ENCODE measurements at places on chromosomes 13 and 19.

DNA sequence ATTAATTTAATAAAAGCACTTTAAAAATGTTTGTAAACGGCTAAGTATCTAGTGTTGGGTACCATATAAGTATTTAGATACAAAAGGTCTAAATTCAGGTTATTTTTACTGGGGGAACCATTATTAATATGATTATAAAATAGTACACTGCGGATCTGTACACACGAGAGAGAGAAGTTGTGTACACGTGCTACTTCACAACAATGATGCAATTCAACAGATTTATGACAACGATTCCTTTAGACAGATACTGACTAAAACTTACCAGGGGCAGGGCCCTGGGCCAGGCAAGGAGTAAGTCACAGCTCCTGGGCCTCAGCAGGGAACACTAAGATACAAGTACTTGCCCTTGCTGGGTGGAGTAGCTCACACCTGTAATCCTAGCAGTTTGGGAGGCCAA, 29.1 kb upstream of the TPTE2 start:
- DNase-seq, result no peak

DNA sequence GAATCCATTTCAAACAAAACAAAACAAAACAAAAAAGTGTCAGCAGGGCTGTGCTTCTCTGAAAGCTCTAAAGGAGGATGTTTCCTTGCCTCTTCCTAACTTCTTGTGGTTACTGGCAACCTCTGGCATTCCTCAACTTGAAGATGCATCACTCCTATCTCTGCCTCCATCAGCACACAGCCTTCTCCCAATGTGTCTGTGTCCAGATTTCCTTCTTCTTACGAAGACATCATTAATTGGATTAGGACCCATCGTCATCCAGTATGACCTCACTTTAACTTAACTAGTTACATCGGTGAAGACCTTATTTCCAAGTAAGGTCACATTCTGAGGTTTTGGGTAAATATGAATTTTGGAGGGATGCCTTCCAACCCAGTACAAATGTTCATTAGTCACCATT, 33.8 kb upstream of the GTF2F2 start:
- DNase-seq, result peak; percentile 57

DNA sequence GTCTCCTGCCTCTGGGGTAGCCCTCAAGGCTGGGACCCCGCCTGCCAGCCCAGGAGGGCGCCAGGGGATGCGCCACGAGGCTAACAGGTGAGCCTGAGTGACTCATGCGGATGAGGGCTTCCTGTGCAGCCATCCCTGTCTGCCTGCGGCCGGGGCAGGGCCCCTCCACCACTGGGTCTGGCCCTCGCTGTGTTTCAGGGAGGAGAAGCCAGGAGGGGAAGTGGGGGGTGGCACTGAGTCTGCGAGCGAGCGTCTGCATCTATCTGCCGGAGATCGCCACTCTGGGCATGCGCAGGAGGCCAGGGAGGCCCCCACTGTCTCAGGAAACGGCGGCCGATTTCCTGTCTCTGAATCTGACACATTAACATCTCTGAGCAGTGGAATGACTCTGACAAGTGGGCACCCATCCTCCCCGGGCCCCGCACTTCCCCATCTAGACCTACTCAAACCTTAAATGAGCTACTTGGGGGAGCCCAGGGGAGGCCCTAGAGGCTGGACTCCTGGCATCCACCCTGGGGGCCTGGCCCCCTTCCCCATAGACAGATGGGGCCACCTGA, 19.7 kb downstream of the RFX1 start:
- DNase-seq, result no peak

- DNase-seq, result no peak
Observed at GRCh38 chr13:24103782-24104372, 56.6 kb upstream of the SPATA13 start.

DNA sequence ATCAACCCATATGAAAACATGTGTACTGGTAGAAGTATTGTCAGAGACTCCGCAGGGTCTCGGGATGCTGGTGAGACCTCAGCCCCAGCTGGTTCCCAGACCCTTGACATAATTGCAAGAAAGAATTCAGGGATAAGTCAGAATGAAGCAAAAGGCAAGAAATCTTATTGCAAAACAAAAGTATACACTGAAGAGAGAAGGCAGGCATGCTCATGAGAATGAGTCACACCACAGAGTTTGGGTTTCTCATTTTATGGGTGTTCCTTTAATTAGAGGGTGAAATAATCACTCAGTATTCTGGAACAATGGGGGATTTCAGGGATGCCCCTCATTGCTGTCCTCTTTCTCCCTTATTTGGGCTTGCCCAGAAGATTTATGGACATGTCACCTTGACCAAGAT, 1423.8 kb upstream of the MIR17HG start:
- DNase-seq, result peak; percentile 6

DNA sequence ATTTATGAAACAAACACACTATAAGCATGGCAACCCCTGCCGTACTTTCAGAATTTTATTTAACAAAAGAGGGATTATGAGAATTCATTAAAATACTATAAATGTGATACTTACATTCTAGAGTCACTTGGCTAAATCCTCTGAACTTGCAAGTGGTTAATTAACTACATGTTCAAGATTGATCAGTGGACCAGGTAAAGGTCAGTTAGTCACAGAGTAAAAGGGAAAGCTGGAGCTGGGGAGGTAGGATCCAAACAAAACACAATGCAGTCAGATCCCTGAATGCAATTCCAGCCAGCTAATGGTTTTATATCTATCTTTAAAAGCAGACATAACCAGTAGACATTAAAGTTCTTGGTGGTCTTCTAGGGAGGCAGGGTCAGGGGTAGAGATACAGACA, 270.5 kb downstream of the DIAPH3 start:
- DNase-seq, result no peak

- DNase-seq, result no peak
Observed at GRCh38 chr13:112615391-112615790, 27.4 kb upstream of the TUBGCP3 start.

DNA sequence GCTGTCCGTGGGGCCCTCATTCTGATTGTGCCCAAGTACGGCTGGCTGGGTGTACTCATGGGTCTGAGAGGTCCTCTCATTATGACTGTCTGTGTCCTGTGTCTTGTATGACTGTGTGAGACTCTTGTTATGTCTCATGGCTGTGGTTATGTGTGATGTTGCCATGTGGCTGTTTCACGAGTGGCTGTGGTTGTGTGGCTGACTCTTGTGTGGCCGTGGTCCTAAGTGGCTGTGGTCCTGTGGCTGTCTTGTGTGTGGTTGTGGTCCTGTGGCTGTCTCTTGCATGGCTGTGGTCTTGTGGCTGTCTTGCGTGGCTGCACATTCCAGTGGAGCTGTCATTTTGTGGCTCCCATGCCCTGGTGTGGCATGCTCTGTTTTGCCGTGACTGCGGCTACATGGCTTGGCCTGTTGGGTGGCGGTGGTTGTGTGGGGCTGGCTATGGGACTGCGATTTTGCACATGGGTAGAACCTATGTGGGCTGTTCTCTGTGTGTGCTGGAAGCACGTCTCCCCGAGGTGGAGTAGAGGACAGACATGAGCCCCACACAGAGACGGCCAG, 2.5 kb downstream of the LYL1 start:
- DNase-seq, result no peak

GRCh38 chr13:94679614-94680013, 32.7 kb downstream of the SOX21 start:
- DNase-seq, result no peak

GRCh38 chr19:1327125-1327524, 41.5 kb downstream of the EFNA2 start:
- no peak for DNase-seq
